ENCODE measurements at places on chromosomes 11 and 22.

DNA sequence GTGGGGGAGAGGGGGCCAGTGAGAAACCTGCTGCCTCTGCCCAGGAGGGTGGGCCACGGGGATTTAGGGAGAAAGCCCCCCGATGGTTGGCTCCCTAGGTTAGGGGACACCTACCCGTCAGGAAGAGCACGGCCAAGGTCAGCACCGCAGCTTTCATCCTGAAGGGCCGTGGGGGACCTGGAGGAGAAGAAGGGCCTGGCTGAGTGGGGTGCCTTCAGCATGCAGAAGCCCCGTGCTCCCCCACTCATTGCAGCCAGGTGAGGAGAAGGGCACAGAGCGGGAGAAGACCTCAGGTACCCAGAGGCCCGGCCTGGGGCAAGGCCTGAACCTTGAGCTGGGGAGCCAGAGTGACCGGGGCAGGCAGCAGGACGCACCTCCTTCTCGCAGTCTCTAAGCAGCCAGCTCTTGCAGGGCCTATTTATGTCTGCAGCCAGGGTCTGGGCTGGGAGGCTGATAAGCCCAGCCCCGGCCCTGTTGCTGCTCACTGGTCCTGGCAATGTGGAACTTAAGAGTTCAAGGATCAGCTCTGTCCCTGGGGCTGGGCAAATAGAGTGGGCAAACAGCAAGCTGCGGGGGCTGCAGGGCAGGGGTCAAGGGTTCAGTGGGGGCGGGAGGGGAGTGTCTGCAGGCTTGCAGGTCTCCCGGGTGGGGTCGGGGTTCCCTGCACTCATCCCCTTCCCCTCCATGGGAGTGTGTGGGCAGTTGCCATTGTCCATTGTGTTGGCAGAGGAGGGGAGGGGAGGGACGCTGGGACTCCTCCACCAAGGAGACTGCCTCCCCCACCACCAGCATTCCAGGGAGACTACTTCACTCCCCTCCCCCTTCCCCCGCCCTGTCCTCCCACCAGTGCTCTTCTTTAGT lies at the start of gene APOA1:
APOA1 (minus strand) TSS at position 392 of the 861 bp plus-strand sequence; CDS start at position 157, 235 bp downstream.
- no peak for DNase-seq

GRCh38 chr22:45422237-45422983 lies 8.9 kb downstream of the RIBC2 start:
- DNase-seq = no peak

DNA sequence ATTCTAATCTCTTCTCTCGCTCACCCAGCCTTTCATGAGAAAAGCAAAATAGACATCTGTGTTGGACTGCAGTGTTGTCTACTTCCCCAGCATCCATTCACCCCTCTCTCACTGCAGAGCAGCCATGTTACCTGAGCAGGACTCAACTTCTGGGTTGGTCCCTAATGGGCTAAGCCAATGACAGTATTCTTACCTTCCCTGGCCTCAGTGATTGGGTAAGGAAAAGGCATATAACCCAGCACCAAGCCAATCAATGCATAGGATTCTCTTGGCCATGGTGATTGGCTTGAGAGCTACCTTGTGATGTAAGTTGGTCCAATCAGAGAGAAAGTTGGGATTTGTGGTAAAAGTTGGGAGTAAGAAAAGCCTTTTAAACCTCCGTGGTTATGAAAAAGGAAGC lies 99.8 kb upstream of the NECTIN1 start:
- no peak for DNase-seq

- no peak for DNase-seq
These were observed 410.5 kb downstream of the TBC1D22A start for GRCh38 chr22:47172771-47173534.

DNA sequence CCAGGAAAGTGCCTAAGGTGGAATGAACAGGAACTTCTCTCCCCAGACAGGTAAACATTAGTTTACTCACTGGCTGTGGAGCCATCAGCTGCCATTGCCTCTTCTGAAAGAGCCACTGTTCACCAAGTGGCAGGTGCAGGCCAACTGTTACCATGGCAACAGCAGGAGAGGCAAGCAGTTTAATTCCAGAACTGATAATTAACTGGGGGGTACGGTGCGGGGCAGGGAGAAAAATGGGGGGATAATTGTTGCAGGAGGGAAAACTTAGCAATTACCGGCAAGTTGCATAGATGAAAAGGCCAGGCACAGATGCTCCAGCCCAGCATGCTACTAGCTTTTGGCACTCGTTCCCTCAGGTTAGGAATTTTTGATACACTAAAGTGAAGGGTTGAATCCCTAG lies 85.1 kb downstream of the TRIM44 start:
- DNase-seq = peak; percentile 53
